ENCODE measurements at places on chromosomes 7 and 10.

DNA sequence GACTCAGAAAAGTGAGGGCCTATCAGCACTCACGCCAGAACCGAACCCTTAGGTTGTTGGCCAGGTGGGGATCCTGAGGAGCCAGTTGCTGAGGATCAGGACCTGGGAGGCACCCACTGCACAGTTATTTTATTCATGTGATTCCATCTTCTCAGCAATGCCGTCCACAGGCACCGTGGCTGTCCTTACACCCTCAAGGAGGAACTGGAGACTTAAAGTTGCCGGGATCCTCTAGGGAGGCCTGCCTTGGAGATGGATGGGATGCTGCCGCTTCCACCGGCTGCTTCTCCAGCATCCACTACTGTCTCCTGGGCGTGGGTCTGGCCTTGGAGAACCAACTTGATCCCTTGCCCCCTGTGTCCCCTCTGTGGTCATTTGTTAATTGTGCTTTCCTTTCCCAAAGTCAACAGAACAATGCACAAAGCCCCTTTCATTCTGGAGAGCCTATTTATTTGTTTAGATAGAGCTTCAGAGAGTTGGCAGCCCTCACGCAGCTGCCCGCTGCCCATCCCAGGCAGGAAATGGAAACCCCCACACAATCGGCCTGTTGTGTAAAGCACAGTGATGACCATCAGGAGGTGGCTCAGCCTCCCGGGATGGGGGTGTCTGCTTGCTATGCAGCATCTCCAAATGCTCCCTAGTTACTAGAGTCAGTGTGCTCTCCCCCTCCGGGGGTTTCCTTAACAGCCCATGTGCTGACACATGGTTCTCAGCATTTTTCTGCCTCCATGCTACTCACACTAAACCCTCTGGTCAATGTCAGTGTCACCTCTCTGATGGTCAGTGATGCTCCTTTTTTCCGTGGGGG, 52.9 kb upstream of the IGFBP3 start:
- DNase-seq, result no peak

DNA sequence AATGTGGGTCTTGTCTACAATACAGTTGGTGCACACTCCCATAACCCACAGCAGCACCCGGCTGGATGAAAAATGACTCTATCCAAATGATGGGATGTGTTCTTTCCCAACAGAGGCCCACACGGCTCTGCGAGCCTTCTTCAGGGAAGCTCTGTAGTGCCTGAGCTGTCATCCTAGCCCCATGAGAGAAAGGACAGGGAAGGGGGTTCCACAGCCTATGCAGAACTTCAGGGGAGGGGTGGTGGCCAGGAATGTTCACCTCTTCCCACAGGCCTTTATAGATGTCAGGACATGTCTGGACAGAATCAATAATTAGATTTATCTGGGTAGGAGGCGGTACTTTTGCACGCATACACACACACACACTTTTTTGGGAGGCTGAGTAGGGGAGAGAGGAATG, 109.0 kb downstream of the JCAD start:
- DNase-seq, result no peak

DNA sequence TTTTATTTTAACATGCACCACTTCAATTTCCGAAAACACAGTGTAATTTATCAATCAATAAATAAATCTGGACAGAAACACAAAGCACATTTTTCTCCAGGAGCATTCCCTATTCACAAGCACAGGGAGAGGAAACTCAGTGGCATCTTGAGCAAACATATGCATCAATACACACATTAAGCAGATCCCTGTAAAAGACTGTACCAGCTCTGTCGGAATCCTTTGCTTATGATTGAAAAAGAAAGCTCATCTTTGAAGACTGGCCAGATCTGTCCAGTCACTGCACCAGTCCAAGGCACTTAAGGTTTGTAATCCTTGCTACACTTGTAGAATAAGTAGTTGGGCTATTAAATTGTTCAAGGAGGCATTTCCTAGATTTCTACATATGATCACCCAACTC, 343.9 kb downstream of the BMPER start:
- no peak for DNase-seq

DNA sequence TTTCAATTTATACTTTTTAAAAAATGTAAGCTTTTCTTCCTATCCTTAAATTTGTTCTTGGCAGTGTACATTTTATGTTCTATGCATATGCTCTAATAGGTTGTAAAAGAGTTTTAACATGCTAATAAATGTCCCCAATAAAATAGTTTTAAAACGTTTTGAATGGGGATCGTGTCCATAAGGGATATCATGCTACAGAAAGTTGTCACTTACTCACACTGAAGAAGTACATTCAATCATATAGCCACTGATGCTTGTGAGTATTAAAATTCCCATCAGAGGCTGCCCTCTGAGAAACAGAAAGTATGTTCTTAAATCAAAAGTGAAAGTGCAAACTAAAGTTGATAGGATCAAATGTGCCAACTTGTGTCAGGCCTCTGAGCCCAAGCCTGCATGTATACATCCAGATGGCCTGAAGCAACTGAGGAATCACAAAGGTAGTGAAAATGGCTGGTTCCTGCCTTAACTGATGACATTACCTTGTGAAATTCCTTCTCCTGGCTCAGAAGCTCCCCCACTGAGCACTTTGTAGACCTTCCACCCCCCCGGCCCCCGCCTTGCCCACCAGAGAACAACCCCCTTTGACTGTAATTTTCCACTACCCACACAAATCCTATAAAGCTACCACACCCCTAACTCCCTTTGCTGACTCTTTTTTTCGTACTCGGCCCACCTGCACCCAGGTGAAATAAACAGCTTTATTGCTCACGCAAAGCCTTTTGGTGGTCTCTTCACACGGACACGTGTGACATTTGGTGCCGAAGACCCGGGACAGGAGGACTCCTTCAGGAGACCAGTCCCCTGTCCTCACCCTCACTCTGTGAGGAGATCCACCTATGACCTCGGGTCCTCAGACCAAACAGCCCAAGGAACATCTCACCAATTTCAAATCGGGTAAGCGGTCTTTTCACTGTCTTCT, 877 bp upstream of the NOD1 start:
- no peak for DNase-seq
